ENCODE measurements at places on chromosomes 1 and 21.
A peak's percentile ranks its signal among the peaks of the same experiment; 100 is the strongest.

DNA sequence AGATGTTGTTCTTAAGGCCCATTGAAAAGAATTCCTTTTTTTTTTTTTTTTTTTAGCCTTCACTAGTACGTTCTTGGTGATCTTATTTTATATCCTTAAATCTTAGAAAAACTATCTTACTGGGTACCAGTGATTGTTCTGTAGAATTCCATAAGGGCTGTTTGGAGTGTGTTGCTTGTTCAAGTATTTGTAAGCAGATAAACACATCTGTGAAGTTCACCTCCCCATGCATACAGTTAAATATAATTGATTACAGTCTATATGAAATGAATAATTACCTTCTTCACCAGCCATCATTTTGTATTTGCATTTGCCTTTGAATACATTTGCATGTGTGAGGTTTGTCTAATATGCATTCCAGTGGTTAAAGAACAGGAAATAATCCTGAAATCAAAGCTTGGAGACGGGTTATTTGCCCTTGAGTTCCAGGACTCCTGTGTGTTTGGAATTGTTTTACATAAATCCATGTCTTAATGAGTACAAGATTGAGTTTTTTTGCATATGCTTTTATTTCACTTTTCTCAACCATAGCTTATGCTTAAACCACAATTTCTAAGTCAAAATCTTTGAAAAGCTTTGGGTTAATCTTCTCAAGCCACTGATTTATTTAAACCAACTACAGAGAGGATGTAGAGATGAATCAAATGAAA lies 73.1 kb downstream of the VPS13D start:
- no peak for DNase-seq

DNA sequence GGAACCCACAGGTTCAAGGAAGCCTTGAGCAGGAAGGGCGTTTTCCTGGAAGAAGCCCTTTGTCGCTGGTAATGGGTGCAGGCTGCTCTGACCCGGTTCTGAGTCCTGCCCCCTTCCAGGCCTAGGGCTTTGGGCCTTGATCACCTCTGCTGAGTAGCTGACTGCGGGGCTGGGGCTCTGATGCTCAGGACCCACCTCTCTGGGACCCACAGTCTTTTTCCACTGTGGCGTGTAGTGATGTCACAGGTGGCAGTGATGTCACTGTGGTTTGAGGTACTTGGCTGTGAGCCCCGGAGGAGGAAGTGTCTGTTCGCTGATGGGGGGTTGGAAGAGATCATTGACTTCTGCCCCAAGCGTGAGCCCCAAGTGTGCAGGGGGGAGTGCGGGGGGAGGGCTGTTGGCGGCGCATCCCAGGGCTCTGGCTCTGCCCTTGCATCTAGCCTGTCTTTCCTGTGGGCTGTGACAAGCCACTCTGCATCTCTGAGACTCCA lies 6.9 kb downstream of the TNFRSF1B start:
- no peak for DNase-seq

DNA sequence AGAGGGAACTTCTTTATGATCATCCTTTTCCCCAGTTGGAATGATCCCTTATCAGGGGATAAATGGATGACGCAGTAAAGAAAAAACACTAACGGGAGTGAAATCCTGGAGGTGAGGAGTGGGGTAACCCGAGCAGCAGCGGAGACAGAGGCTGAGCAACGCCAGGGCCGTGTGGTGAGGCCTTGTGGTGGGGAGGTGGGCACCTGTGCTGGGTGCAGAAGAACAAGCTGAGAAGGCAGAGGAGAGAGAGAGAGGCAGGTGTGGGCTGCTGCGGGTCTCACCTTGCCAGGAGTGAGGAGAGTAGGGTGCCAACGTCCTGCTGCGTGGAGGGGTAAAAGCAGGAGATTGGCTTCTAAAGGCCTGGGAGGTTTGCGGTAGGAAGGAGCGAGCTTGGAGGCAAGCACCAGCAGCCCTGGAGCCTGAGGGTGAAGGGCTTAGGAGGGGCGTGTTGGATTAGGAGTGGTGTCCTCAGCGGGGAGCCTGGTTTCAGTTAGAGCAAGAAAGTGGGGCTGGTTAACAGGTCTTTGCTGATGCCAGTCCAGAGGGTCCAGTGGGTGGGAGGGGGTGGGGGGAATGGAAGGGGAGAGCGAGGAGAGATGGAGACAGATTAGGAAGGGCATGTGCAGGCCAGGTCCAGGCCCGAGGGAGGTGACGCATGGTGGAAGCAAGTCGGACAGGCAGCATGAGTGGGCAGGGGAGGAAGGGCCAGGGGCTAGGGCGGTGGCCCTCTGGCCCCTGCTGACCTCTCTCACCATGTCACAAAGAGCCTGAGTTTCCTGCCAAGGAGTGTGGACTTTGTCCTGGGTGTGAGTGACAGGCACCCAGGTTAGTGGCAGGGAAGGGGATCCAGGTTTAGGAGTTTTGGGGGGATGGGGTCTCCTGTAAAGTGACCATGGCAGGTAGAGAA lies 36.7 kb upstream of the LHX4 start:
- no peak for DNase-seq

DNA sequence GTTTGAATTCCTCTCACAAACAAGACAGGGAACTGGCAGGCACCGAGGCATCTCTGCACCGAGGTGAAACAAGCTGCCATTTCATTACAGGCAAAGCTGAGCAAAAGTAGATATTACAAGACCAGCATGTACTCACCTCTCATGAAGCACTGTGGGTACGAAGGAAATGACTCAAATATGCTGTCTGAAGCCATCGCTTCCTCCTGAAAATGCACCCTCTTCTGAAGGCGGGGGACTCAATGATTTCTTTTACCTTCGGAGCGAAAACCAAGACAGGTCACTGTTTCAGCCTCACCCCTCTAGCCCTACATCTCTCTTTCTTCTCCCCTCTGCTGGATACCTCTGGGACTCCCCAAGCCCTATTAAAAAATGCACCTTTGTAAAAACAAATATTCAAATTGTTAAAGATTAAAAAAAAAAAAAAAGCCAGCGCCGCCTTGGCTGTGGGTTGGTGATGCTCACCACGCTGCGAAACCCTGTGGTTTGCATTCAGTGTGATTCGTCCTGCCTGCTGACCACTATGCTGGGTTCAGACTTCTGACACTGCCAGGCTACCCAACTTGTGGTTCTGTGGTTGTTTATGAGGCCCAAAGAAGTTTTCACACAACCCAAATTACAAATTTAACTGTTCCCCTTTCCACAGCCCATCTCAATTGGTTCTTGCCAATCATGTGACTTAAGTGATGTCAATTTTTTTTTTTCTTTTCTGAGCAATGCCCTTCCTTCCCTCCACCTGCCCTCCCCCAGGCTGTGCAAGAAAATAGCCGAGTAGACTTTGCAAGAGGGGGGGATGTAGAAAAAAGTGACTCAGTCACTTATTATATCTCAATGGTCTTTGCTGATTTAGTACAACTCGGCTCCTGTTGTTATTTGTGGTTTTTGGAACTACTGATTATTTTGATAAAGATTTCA lies at the start of gene RUNX1:
Gene RUNX1 (minus strand): TSS at position 597 of the 912 bp plus-strand sequence.
- peak; percentile 87 for DNase-seq

DNA sequence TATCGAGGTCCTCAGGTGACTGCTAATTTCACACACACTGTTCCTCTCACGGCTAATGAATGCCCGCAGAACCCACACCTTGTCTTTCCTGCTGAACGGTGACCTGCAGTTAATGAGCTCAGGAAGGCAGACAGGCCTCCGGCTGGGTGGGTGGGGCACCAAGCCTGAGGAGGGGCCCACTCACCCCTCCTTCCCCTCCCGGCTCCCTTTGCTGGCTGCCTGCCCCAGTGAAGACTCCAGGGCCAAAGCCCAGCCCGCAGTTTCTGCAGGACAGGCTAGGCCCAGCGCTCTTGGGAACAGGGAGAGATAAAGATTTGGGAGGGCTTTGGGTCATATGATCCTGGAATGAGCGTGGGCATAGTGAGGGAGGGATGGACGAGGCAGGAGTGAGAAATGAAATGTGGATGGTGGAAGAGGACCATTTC lies 26.4 kb downstream of the FOXO6 start:
- peak; percentile 21 for DNase-seq

GRCh38 chr1:89167590-89168230 lies 8.1 kb downstream of the GBP7 start:
- no peak for DNase-seq

GRCh38 chr1:234342774-234343173 lies 30.5 kb upstream of the COA6 start:
- DNase-seq, result no peak

DNA sequence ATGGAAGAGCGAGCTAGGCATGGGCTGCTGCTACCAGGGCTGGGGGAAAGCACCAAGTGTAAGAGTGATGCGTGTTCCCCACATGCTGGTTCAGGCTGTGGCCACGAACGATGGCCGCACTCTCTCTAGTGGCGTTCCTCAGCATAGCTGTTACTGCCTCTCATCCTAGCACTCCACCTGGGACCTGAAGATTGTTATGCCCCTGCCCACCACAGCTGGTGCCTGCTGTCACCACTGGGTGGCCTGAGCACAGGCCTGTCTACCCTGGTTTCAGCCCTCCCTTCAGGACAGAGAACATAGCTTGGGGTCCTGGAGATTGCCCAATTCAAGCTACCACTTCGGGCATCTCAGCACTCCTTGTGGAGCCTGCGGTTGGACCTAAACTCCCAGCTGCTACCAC lies 80.1 kb upstream of the PDC start:
- DNase-seq, result no peak

GRCh38 chr1:55500601-55501000 lies 285.4 kb upstream of the USP24 start:
- no peak for DNase-seq

GRCh38 chr1:239835946-239836440 lies 255.7 kb upstream of the FMN2 start:
- no peak for DNase-seq

GRCh38 chr1:211761400-211761799 lies 69.2 kb downstream of the LPGAT1 start:
- DNase-seq, result no peak

GRCh38 chr1:200179126-200179780 lies 151.7 kb downstream of the NR5A2 start:
- DNase-seq, result peak; percentile 72

DNA sequence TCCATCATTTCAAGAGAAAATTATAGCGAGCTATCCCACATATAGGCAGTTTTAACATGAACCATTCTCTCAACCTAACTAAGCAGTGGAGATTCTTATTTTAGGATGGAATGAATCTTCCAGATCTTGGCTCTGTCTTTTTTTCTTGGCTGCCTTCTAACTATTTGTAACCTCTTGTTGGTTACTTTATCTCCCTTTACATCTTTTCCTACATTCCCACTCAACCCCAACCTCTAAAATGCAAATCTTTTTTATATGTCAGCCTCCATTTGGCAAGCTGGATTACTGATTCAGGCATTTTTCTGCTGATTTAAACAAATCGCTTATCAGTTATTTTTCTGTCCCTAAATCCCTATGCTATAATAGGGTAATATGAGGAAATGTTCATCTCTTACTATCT lies 46.9 kb upstream of the LHX8 start:
- no peak for DNase-seq

DNA sequence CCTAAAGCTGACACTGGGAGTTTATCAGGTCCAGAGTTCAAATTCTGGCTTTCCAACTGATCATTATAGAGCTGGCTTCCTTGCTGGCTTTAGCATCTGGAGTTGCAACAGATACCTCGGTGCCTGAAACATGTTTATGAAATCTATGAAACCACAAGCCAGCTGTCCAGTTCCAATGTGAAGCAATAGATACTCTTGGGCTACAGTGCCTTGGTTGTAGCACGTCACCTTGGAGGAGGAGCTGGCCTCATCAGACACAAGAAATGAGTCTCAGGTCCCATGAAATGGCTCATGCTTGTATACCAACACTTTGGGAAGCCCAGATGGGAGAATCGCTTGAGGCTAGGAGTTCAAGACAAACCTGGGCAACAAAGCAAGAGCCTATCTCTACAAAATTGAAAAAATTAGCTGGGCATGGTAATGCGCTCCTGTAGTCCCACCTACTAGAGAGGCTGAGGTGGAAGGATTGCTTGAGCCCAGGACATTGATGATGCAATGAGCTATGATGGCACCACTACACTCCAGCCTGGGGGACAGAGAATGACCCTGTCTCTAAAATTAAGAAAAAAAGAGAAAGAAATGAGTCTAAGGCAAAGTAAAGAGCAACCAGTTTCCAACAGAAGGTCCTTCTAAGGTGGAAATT lies 132.5 kb upstream of the ZNF648 start:
- DNase-seq, result peak; percentile 13

- DNase-seq, result peak; percentile 90
These were observed 55.8 kb downstream of the COL18A1 start for GRCh38 chr21:45460611-45461368.

DNA sequence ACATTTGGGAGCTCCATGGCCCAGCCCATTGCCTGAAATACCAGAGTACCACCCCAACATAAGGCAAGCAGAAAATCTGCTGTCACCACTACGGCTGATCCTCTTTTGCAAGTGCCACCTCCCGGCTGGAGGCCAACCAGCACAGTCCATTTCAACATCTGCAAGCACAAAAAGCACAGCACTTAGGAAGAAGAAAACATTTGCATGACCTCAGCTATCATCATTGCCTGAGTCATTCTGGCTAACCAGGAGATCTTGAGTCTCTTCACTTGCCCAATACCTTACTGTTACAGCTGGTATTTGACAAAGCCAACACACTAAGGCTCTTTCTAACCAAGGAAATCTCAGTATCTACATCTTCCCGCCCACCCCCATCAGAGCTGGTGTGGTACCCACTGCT lies 55.9 kb downstream of the NEK7 start:
- DNase-seq, result peak; percentile 84

GRCh38 chr1:155105604-155106011 lies 22.1 kb upstream of the EFNA1 start:
- DNase-seq, result no peak

DNA sequence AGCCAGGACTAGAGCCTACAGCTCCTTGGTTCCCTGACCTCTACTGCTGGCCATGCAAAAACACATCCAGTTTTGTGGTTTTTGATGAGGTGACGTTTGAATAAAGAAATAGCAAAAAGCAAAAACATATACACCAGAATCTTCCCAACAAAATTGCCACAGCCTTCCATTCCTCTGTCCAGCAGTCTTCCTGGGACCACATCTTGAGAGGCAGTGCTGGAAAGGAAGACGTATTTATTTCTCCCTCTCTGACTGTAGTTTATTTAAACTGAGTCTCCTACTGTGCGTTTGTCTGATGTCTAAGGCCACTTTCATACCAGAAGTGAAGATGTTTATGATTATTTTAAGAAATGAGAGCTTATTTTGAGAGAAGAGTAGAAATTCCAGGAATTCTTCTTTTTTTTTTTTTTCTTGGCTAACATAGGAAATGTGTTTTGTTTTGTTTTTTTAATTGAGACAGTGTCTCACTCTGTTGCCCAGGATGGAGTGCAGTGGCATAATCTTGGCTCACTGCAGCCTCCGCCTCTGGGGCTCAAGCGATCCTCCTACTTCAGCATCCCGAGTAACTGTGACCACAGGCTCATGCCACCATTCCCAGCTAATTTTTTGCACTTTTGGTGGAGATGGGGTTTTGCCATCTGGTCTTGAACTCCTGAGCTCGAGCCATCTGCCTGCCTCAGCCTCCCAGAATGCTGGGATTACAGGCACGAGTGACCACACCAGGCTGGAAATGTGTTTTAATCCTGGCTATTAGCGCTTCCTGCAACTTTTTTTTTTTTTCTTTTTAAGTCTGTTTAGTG lies 118.5 kb downstream of the ITSN1 start:
- DNase-seq, result peak; percentile 68

- DNase-seq, result no peak
These were observed 32.1 kb upstream of the HMGN1 start for GRCh38 chr21:39381009-39381408.
